Activated CD4-positive, alpha-beta T cell treated with anti-CD3 and anti-CD28 coated beads, Interleukin-2, Interleukin-4, amounts not matched to agents 100 ng/mL and 50 ng/mL, durations not matched to agents 16 hours and 8 hours (primary cell): ENCODE measurements at places on chromosomes 13 and 19.

DNA sequence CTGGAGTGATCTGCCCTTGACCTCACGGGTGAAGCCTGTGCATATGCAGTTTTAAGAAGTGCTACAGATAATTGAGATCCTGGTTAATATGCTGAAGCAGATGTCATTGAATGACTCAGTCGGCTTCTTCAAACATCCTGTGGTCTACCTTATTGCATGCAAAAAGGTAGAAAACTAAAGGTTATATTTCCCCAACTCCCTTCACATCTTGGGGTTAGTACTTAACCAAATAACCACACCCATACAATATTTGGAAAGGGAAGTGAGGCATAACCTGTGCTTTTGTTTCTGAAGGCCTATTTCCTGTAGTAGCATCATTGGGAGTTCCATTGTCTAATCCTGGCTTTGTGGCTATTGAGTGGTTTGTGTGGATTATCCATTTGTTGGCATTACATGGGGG lies 58.3 kb downstream of the RAP2A start:
- DNase-seq, result no peak

GRCh38 chr13:27171244-27171826 lies at the start of gene USP12:
USP12 (minus strand) TSS chr13:27171811; CDS start chr13:27171639, 172 bp downstream.
- no peak for DNase-seq

GRCh38 chr13:28537171-28537570 lies 42.2 kb upstream of the FLT1 start:
- no peak for DNase-seq

DNA sequence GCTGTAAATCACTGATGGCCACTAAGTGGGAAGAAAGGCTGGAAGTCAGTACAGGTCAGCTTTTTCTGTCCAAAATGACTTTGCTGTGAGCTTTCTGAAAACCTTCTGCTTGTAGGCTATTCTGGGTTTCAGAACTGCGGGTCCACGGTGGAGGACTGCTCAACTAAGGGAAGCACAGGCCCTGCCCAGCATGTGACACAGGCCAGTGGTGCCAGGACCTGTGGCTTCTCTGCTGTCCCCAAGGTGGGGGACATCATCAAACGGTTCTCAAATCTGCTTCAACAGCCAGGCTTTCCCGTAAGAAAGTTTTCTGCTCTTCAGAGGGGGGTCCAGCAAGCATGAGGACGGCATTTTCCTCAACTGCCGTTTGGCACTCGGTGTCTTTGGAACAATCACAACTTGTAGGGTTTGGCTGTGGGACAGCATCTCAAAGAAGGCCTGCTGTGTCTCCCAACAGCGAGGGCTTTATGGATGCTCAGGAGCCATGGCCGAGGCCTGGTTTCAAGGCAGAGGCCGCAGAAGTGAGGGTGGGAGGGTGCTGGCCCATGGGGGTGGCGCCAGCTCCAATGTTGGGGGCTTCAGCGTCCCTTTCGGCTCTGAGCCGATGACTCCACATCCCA lies 3.8 kb downstream of the SGTA start:
- DNase-seq, result no peak

- peak; percentile 38 for DNase-seq
Observed at GRCh38 chr19:2455851-2456570, 748 bp downstream of the LMNB2 start.

DNA sequence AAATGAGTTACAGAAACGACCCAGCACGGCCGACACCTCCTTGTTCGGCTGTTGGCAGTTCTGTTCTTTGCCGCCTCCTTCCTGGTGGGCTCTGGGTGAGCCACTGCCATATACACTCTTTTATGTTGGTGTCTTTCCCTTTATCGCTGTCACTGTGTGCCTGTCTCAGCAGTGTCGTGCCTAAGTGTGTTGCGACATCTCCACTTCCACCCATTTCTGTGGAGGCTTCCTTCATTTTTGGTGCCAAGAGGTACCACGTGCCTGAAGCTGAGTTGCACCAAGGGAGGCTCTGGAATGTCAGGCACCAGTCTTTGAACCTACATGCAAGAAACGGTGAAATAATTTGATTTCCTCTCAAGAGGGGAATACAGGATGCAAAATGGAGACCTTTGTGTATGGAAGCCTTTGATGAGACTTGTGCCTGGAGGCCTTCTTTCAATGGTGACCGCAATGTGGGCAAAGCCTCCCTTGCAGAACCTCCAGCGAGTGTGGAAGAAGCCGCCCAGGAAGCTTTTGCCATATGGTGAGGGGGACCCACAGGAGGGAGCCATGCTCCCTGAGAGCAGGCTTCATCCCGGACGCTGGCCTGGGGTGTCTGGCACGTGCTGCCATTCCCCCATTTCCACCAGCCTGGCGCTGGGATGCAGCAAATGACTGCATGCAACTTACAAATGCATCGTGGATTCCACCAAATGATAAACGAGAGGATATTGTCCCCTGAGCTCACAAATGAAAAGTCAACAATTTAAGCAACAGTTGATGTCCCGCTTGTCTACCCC lies 136.2 kb downstream of the TEX29 start:
- no peak for DNase-seq

DNA sequence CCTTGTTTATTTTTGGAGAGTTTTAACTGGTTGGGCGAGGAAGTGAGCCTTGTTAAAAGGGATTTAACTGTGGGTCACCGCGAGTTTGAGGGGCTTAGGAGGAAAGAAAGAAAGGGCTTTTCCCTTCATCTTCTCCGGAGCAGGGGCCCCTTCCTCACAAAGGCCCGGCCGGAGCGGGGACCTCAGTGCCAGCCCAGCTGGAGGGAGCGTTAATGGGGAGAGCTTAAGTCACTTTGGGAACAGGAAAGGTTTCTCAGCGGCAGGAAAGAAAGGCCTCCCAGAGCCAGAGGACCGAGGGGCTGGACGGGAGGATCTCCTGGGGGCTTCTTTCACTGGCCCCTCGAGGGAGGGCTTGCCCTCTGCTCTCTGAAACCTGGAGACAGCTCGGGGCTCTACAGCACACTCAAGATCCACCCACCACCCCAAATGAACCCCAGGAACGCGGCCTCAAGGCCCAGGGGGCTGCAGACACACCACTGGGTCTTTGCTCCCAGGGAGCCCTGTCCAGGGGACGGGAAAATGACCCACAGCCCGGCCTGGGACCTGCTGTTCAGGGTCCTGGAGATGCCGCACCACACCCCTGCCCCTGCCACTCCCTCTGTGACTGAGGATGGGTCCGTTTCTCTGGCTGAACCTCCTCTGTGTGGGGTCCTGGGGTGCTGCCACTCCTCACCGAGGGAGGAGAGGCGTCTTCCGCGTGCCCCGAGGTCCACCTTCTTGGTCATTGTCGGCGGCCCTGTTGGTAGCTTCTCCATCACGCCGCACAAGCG lies 128.3 kb downstream of the URI1 start:
- DNase-seq, result no peak

DNA sequence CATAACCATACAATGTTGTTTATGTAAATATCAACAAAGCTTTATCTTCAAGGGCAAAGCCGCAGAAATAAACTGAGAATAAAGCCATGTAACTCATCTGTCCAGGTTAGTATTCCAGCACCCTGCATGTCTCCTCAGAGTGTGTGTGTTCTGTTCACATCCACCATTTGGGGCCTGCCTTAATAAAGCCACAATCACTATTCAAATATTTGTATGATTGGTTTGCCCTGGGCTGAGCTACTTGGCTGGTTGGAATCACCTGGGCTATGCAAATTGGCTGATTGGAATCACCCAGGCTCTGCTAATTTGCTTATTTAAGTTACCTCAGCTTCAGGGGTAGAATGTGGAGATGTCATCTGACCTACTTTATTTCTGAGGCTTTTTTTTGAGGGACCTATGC lies 42.4 kb upstream of the ZNF737 start:
- DNase-seq, result no peak

DNA sequence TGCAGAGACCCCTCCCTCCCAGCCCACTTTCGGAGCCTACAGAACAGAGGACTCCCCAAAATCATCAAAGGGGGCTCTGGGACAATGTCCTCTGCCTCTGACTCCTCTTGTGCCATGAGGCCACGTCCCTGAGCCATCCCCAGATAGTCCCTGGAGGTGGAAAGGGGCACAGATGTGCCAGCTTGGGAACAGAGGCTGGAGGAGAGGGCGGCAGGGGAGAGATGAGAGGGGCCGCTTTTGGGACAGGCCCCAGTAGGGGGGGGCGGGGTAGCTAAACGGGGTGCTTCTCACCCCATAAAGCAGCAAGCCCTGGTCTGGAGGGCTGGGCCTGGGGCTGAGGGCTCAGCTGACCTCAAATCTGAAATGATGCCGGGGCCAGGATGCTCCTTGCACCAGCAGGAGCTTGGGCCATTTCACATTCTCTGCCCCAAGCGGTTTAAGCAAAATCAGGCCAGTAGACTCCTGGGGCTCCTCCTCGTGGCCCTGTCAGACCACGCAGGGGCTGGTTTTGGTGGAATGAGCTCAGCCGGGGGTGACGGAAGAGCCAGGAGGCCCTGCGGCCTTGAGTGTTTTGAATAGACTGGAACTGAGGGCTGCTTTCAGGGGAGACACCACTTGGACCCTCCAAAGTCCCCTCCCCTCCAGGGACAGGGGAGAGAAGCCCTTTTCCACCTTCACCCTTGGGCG lies 27.1 kb downstream of the ONECUT3 start:
- no peak for DNase-seq

- DNase-seq, result no peak
Observed at GRCh38 chr13:106802917-106803316, 235.0 kb upstream of the ARGLU1 start.

- DNase-seq, result no peak
Observed at GRCh38 chr13:30431269-30431940, 9.1 kb downstream of the UBE2L5 start.

- DNase-seq, result no peak
Observed at GRCh38 chr13:22107549-22107948, 436.7 kb downstream of the FGF9 start.

DNA sequence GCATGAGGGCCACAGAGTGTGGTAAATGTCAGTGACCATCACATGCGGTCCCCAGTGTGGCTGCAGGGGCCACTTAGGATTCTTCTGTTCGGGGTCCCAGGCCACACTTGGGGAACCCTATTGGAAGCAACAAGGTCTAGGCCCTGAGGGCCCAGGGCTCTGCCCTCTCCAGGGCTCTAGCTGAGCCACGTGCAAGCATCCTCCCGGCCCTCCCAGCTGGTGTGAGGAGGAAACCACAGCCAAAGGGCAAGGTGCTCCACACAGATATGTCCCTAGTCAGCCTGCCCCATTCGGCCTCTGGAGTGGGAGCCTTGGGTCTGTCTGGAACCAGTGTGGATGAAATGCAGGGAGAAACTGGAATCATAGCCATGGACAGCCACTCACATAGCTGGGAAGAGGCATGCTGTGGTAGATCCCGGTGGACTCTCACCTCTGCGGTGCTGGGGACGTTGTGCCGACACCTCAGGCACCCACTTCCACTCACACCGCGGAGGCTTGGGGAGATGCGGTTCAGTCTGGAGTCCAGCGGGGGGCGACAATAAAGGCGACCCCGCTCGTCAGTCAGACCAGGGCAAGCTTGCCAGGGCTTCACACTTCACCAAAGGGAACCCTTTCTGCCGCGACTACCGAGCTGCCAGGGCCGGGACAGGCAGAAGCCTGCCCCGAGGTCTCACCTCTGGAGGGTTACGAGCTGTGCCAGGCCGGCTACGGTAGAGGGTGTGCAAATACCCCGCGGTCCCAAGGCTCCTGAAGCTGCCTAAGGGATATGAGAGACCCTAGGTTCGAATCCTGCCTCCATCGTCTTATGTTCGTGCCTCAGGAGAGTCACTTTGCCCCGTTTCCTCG lies 4.3 kb upstream of the ZNF497 start:
- DNase-seq, result no peak

DNA sequence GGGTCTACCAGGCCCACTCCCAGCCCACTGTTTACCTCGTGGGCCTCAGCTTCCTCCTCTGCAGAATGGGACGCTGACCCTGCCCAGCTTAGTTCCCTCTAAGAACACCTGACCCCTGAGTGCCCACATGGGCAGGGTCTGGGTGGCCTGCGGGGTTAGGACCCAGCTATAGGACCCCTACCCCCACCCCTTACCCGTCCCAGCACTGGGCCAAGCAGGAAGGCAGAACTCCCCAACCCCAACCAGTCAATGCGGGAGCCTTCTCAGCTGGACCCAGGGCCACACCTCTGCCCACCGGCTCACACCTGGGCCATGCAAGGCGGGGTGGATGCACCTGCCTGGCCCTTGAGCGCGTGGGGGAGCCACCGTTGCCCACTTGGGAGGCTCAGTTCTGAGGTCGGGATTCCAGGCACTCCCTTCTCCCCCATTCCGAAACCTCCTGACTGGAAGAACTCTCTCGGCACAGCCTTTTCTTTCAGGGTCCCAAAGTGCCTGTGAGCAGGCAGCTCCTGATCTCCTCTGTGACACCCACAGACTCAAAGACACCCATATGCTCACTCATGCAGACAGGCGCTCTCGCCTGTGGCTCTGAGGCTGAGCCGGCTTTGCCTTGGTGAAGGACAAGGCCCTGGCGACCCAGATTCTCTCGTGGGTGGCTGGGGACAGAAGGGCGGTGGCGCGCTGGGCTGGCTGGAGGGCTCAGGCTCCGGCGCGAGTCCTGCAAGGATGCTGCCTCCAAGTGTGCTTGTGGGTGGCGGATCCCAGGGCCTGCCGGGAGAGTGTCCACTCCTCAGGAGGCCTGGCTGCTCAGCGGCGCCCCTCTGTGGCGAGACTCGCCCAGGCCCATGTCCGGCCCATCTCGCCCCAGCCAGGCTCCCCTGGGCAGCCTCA lies 27.9 kb upstream of the PARP4 start:
- DNase-seq, result no peak

- DNase-seq, result no peak
Observed at GRCh38 chr19:16922592-16922934, 33.8 kb downstream of the F2RL3 start.

DNA sequence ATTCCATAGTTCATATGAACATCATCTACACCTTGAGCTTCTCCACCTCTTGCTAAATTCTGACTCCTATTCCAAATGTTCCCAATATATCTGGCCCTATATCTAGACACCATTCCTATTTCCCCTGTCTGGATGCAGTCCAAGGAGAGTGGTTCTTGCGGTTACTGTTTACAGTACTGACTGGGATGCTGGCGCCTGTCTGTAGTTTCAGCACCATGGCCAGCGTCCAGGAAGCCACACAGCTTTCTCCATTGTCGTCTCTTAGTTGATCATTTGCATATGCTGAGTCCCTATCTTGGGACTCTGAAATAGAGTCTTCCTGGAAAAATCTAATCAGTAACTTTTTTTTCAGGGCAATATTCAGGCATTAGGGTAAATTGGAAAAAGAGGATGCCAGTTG lies 14.9 kb downstream of the LAIR2 start:
- peak; percentile 56 for DNase-seq

DNA sequence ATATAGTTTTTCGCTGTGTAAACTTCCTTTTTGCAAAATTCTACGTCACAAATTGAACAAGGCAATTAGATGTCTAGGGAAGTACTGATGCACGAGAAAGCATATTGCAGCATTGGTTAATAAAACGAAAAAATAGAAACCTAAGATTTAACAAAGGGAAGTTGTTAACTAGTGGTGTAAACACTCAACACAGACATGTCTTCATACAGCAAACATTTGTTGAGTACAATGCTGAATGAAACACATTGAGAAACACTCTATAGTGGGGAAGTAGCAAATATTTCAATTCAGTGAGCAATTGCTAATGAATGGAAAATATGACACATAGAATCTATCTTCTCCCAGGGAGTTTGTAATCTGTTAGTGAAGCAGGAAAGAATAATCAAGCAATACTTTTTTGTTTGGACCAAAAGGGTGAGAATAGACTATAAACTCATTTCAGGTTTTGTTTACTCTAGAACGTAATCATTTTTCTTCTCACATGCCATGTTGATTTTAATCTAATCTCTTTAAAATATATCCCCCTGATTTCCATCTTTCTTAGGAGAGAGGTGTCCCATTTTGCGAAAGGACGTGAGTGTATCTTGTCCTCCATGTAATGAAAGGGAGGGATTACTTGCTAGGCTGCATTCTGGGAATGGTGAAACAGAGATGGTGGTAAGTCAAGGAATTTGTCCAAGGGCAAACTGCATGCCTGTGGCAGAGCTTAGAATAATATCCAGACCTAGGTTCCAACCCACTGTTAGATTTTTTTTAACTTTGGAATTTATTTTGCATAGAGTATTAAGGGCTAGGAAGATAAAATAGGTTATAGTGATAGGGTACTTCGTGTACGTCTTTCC lies 1.7 kb upstream of the ANKRD10 start:
- no peak for DNase-seq
